NCI-H524 treated with DMSO at 0.1 percent for 48 hours (cell line): ENCODE measurements at places on chromosomes 5 and 9.

GRCh38 chr5:113236536-113237288, 198.1 kb downstream of the TSSK1B start:
- no peak for DNase-seq

DNA sequence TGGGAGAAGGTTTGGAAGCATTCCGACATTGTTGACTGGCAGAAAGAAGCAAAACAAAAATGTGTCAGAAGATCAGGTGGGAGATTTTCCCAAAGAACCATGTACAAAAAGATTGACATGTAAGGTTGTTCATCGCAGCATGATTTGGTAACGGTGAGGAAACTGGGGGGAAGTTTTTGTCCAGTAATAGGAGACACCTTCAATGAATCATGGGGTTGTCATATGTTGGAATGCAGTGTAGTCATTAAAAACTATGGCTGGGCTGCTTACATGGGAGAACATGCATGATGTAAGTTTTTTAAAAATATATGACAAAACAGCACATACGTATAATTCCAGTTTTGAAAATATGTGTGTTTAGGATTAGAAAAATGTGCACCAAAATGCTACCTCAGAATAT, 50.5 kb downstream of the HSD17B3 start:
- DNase-seq = no peak

GRCh38 chr9:123562844-123563346, 206.9 kb downstream of the CRB2 start:
- no peak for DNase-seq

DNA sequence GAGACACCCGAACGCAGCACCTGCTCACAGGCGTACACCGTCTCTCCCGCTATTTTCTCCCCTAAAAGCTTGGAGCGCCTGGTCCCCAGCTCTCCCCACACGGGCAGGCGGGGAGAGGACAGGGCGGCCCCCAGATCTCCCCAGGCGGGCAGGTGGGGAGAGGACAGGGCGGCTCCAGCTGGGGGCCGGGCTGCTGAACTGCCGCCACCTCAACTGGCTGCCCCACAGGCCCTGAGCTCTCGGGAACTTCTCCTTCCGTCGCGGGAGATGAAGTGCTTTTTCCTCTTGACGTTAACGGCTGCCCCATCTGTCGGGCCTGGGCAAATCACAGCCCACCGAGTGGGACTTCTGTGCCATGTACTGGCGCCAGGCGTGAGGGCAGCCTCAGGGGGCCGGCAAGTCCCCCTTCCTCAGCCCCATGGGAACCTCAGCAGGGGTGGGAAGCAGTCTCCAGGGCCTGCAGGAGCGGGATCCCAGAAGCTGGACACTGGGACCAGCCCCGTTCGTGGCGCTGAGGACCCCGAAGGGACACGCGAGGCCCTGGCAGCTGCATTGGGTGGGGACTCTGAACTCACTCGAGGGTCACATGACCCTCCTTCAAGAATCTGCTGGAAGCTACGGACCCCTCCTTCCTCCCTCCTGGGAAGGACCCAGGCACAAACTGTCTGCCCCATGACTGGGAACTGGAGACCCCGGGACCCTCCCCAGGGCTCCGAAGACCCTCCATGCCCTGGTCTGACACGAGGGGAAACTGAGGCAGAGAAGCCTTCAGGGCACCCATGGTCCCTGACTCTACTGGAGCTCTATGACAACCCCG, 5.7 kb upstream of the EGFL7 start:
- DNase-seq = peak; percentile 43

DNA sequence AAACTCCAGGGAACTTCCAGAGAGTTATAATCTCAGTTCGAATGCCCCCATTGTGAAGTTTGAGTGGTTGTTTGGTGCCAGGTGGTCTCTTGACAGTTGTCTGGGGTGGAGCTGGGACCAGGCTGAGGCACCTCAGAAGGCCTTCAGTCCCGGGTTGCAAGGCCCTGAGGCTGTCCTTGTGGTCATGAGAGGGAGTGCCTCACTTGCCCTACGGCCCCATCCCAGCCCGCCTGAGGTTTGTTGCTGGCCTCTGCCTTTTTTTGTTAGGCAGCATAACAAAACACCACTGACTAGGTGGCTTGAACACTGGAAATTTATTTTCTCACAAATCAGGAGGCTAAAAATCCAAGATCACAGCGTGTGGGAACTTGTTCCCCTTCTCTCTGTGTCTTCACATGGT, 73.0 kb upstream of the PAPPA start:
- DNase-seq = no peak

- DNase-seq = no peak
Observed at GRCh38 chr5:153714798-153715197, 224.3 kb downstream of the GRIA1 start.

DNA sequence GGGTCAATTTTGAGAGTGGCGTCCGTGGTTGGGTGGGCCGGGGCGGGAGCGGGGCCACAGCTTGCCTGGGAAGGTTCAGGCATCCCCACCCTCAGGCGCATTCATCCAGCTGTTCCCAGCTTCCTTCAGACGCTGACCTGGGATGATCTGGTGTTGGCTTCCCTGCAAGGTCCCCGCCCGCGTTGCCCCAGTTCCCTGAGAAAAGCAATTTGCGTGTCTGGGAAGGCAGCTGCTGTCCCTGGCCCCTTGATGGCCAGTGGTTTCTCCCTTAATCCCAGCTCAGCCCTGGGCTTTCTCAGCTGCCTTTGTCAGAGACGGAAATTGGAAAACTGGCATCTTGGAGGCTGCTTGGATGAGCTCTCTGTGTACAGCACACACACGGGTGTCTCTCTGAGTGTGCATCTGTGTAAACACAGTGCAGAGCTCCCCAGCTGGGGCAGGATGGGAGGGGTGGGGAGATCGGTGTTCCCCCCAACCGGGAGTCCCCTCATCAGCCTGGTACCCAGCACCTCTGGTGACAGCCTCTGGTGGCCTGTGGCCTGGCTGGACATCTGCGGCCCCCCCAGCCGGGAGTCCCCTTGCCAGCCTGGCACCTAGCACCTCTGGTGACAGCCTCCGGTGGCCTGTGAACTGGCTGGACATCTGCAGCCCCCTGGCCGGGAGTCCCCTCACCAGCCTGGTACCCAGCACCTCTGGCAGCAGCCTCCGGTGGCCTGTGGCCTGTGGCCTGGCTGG, 94.0 kb downstream of the COL5A1 start:
- DNase-seq = no peak

DNA sequence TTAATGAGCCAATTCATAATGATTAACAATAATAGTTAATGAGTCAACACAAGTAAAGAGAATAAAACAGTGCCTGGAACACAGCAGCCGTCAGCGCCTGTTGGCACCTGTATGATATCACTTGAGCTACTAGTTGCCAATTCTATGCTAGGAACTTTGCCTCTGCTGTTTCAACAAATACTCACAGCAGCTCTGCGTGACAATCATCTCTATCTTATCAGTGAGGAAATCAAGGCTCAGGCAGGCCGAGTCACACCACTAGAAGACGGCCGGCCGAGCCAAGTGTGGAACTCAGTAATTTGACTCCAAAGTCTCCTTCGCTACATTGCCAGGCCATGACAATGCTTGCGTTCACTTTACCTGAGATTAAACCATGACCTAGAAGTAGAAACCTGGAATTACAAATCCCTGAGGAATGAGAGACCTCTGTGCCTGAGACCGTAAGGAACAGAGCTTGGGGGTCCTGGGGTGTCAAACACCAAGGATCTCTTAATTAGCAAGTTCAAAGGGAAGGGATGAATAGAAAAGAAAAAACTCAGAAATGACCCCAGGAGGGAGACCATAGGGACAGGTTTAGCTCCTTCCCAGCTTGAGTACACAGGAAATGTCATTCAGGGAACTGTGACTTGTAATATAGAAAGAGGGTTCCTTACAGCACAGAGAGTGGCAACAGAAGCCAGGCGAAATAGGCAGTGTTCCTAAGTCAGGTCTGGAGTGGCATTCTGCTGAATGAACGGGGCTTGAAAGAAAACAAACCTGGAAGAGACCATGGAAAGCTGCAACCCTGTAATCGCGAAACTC, 109.1 kb downstream of the SUSD1 start:
- DNase-seq = no peak

GRCh38 chr5:137871571-137871970, 3.9 kb downstream of the MYOT start:
- no peak for DNase-seq

GRCh38 chr5:73917433-73917832, 291.4 kb downstream of the ARHGEF28 start:
- no peak for DNase-seq
